ENCODE measurements at places on chromosomes 1 and 21.

- no peak for DNase-seq
Observed at GRCh38 chr1:164785841-164786534, 227.0 kb downstream of the PBX1 start.

DNA sequence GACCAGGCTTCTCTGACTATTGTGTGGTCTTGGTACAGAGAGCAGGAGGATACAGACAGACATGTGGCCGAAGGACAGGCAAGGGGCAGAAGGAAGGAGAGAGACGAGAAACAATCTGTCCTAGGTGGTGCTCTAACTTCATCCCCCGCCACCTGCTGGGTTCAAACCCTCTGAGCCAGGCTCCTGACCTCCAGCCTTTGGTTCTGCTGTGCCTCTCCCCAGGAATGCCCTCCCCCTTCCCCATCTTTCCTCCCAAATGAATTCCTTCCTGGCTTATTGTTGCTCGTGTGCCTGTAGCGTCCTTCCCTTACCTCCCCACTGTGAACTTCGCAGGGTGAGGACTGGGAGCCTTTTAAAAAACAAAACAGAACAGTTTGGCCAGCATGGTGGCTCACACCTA, 5.4 kb downstream of the TCEA3 start:
- DNase-seq = no peak

DNA sequence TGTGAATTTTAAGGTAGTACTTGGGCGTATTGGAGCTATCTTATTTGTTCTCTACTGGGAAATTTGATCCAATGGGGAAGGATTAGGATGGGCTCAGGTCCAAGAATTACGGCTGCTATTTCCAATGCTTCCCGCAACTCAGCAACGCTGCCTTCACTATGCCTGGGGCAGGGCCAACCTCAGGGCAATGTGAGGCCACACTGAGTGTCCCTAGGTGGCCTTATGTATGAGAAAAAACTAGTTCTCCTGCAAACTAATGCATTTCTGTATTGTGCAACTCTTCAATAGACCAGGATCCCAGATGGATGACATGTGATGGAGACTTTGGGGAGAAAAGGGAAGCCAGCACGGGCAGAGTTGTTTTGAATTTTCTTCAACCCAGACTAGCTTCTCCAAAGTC, 168.1 kb downstream of the DUSP10 start:
- no peak for DNase-seq

GRCh38 chr1:68301471-68302001, 69.2 kb upstream of the WLS start:
- no peak for DNase-seq

DNA sequence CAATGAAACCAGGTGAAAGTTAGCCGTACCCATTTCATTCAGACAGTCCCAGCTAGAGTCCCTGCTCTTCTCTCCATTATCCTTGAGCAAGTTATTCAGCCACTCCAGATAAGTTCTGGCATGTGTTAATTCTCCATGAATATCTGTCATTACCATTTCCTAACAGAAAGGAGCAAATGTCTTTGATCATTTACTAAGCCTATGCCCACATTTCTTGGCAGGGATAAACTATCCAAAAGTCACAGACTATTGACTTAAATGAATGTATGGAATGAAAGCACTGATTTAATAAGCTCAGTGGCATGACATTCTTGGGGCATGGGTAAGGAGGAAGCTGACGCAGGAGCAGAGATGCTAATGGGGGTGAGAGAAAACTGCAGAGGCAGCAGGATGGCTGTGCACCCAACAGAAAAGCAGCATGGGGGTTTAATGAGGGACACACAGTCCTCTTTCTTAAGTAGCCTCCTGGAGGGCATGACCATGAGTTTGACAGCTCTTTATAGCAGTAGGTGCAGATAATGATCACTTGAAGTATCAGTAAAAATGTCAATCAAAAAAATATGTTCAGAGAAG, 17.6 kb upstream of the DHCR24 start:
- DNase-seq = no peak

GRCh38 chr1:4089421-4090175, 189.5 kb upstream of the C1orf174 start:
- DNase-seq = no peak

DNA sequence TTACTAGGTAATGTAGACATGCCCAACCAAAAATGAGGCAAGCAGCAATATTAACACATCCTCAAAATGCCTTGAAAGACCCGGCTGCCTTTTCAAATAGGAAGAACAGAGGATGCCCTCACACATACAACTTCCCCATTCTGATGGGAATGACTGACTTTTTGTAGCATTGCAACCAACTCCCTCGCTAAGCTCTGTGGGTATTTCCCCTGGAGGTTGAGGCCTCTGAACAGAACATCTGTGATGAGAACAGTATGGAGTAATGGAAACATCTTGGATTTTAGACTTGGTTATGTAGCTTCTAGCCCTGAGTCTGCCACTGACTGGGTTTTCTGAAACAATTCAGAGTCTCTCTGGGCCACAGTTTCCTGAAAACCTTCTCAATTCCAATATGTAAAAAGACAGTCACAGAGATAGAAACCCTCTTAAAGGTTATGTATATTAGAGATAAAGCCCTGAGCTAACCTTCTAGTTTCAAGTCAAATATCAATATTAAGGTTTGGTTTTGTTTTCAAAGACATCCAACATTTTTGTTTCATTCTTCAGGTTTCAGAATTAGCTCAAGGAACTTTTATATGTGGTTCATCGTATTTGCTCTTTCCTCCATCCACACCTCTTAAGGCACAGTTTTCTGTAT, 311.5 kb downstream of the SETD4 start:
- DNase-seq = no peak

Data from activated CD8-positive, alpha-beta memory T cell treated with anti-CD3 and anti-CD28 coated beads for 24 hours (primary cell).